GM12892 (cell line): ENCODE measurements at places on chromosomes 6 and 20.

DNA sequence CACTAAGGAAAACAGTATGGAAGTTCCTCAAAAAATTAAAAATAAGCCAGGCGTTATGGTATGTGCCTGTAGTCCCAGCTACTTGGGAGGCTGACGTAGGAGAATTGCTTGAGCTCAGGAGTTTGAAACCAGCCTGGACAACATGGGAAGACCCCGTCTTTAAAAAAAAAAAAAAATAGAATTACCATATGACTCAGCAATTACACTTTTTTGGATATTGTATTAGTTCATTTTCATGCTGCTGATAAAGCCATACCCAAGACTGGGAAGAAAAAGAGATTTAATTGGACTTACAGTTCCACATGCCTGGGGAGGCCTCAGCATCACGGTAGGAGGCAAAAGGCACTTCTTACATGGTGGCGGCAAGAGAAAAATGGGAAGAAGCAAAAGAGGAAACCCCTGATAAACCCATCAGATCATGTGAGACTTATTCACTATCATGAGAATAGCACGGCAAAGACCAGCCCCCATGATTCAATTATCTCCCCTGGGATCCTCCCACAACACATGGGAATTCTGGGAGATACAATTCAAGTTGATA is 10.8 kb upstream of the SMIM29 start:
- no peak for DNase-seq

- no peak for DNase-seq
Observed at GRCh38 chr20:406200-407132, 1.6 kb upstream of the RBCK1 start.

DNA sequence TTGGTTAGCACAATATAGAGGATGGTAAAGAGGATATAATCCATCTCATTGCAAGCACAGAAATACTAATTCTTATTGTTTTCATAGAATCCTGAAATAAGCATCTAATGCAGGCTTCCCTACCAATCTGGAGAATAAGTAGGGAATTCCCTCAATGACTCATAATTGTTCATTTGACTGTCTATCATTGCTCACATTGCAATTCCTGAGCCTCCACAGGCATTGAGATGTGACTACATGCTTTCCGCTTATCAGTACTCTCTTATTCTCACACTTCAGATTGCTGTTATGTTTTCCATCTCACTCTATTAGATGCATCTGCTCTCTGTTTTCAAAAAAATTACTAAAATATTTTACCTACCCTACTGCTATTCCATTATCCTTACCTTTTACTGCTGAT is 216.2 kb upstream of the PRSS16 start:
- no peak for DNase-seq

DNA sequence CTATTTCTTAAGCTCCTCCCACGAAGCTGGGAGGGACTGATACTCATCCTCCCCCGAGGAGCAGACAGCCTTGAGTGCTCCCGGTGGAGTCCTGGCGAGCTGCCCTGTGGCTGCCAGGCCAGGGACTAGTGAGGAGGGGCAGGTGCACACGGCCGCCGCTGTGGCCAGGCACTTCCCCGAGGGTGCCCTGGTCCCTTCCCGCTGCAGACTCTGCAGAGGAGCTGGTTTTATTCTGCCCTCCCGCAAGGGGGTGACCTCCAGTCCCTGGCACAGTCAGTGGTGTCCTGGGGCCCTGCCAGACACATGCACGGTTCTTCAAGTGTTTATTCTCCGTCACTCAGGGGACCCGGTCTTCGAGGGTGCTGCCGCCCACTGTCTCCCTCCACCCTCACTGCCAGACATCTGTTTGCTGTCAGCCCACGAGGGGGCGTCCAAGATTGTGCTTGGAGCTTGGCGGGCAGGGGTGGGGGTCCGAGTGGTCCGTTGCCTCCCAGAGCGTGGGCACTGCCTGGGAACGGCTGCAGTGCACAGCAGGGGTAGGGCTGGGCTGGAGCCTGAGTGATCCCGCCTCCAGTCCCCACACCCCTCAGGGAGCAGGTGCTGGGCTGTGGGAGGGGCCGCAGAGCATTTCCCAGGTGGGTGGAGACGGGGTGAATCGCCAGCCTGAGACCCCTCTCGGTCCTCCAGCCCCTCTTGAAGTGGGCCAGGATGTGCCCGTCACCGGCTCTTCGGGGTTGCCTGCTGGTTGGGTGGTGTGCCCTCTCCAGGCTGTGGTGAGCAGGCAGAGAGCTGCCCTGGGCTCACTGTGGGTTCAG is 3.1 kb upstream of the CABLES2 start:
- DNase-seq, result peak; percentile 58

- DNase-seq, result peak; percentile 50
Observed at GRCh38 chr20:45771182-45771759, 20.4 kb downstream of the WFDC3 start.

GRCh38 chr20:47350691-47351545 is 5.6 kb downstream of the ZMYND8 start:
- no peak for DNase-seq

DNA sequence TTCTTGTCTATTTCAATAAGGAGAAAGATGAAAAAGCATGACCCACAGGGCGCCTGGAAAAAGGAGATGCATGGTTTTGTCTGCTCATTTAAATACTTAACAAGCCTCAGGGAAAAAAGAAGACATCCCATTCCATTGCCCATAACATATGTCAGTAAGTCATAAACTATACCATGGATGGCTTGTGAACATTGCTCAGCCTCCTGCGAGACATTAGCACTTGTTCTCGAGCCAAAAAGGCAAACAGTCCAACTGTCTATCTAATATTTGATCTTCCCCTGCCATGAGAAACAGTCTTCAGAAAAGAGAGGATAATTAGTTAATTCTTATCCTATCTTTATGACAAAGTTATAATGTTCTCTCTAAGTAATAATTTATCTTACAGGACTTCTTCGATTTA is 527.4 kb downstream of the HACE1 start:
- no peak for DNase-seq

- DNase-seq, result no peak
Observed at GRCh38 chr20:10110151-10110550, 75.4 kb downstream of the ANKEF1 start.

GRCh38 chr20:437787-438486 is 24.4 kb downstream of the TBC1D20 start:
- no peak for DNase-seq

DNA sequence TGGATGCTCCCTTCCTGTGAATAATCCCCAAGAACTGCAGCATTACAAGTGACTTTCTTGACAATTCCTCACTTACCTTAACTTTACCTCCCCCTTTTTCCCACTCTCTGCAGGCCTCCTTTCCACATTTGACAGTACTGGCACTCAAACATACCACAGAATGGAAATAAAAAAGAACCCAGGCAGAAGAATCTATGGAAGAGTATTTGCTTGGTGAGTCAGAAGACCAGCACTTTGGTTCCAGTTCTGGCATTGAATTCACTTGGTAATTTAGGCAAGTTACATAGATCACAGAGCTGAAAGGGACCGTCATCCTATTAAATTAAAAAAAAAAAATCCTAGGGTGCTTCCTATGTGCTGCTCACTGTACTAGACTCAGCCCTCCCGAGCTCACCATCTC is 55.0 kb downstream of the BTBD9 start:
- DNase-seq, result no peak

DNA sequence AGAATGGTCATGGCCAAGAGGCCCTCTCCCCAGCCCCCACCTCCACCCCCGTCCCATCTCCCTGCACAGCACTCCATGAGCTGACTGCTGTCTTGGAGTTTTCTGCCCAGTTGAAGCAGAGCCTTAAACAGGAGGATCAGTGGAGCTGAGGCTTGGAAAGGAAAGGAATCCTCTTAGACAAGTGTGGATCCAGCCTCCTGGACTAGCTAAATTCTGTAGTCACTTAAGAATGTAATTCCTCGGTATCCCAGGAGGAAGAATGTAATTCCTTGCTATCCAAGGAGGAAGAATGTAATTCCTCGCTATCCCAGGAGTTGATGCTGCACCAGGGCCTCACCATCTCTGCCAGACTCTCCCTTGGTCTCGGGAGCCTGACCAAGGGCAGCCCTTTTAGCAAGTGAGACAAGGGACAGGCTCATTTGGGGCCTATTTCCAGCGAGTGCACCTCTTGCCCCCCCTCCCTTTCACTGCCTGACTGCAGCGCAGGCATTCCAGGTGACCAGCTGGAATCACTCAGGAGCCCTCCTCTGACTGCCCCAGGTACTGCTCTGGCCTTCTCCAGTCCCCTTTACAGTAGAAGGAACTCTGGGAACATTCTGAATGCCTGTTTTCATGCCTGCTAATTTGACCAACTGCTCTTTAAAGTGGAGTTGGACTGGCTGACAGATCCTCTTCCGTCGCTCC is 76.2 kb downstream of the TCP11 start:
- no peak for DNase-seq

DNA sequence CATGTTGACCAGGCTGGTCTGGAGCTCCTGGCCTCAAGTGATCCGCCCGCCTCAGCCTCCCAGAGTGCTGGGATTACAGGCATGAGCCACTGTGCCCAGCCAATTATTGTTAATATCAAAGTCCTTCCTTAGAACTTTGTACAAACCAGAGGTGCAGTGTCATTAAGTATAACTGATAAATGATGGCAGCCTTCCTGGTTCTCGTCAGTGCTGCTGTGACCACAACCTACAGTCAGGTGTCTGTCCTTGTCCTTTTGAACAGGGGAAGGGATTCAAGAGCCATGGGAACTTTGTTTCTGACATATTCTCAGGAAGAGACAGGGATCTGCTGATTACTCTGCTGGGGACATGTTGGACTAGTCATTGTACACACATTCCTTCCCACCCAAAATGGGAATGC is 103.2 kb upstream of the TIAM2 start:
- no peak for DNase-seq

- DNase-seq, result no peak
Observed at GRCh38 chr6:28537065-28537464, 11.4 kb downstream of the GPX5 start.

GRCh38 chr20:21515300-21516179 is 1.7 kb upstream of the NKX2-2 start:
- no peak for DNase-seq

GRCh38 chr6:126376682-126377081 is 36.8 kb downstream of the CENPW start:
- DNase-seq, result no peak

DNA sequence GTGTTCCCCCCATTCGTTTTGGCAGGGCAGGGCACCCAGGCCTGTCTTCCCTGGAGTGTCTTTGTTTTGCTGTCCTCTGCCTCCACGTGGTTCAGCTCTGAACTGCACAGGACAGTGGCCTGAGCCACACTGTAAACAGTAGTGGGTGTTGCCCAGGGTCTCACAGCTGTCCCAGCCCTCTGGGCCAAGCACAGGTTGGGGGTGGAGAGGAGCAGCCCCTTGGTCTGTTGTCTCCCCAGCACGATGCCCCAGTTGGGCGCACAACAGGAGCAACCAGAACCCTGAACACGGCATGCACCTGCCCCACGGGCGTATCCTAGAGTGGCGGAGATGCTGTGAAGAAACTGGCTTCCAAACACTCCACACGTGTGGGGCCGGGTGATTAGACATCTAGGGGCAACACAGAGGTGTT is 14.4 kb downstream of the CCDC167 start:
- DNase-seq, result no peak

- DNase-seq, result no peak
Observed at GRCh38 chr20:59144179-59144830, 19.3 kb upstream of the ZNF831 start.

- DNase-seq, result no peak
Observed at GRCh38 chr6:21679761-21680265, 86.3 kb downstream of the SOX4 start.

DNA sequence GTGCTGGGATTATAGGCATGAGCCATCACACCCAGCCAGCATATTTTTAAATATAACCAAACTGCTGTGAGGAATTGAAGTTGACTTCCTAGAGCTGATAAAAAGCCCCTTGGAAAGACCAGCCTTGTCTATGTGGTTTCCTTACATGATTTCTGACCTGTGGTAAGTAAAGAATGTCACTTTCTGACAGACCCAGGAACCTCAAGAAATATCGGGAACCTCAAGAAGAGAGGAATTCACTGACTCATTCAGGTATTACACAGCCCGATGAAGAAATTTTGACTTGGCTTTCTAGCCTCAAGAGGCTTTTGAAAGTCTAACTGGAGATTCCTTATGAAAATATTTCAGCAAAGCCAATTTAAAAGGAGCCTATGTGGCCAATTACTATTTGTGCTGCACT is 71.8 kb downstream of the FOXF2 start:
- DNase-seq, result no peak

DNA sequence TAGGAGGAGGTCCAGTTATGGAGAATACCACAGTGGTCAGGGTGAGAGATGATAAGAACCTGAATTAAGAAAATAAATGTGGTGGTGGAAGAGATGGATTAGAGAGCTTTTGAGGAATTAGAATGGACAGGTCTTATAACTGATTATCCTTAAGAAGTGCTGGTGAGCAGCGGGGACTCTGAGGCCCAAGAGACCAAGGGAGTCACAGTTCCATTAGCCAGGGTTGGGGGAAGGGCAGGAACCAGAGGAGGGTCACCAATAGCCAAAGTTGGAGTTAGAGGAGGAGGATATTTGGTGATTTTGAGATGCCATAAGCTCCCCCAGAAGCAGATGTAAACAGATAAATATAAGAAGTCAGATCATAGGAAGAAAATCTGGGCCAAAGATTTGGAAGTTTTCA is 87.1 kb upstream of the PAK5 start:
- no peak for DNase-seq

- DNase-seq, result no peak
Observed at GRCh38 chr6:119240257-119241110, 109.1 kb downstream of the MAN1A1 start.

DNA sequence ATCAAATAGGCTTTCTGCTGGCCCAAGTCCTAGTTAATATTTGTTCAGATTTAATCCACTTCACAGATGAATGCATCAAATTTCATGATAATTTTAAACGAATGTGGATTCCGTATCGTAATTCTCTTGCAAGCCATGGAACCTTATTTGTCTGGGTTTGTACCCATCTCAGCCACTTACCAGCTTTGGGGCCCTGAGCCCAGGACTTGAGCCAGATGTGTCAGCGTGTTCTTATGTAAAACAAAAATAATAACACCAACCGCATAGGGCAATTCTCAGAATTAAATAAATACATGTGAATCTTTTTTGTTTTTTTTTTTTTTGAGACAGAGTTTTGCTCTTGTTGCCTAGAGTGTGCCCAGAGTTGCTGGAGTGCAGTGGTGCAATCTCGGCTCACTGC is 282.5 kb upstream of the PLCB4 start:
- no peak for DNase-seq

GRCh38 chr6:38155621-38156204 is 336.2 kb downstream of the ZFAND3 start:
- DNase-seq, result no peak

GRCh38 chr6:29924731-29925130 is 17.6 kb upstream of the HLA-A start:
- no peak for DNase-seq

DNA sequence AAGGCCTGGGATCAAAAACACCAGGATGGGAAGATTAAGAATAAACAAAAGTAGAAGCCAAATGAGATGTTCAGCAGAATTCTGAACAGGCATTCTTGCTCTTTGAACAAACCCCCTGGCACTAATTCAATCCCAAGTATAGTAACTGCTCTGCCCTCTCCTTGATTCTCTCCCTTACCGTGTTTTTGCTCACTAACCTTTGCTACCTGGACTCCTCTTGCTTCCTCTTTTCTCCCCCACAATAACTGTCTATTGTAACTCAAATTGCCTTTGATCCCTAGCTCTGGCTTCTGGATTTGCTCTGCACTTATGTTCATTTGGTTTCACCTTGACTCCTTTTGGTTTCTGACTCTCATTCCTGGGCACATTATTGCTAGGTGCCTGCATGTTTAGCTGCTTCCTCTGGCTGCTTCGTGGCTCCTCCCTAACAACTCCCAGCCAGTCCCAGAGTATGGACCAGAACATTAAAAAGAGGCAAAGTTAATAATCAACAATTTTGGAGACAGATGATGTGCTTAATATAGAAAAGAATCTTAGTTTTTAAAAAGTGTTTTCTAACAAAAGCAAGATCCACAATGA is 65.4 kb upstream of the PHIP start:
- DNase-seq, result no peak
